Right kidney (tissue), 9 donors: ENCODE measurements at places on chromosomes 1 and 21.

GRCh38 chr1:46549697-46550681 is 1.5 kb downstream of the KNCN start:
- no peak for DNase-seq

- no peak for DNase-seq
Measured at GRCh38 chr1:115466433-115466832, 128.4 kb upstream of the NGF start.

DNA sequence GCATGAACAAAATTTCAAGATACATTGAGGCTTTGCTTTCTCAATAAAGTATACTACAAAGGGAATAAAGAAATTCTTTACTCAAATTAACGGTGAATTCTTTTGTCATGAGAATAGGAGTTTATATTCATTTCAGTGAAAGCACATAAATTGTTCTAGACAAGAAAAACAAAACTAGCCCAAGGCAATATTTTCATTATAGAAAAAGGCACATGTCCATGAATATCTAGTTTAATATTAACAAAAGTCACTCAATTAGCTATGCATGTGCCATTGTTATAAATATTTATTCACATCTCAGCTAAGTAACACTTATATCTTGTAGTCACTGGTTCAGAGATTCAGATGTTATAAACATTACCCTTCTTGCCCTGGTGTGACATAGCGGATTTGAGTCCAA is 369.3 kb downstream of the GPATCH2 start:
- no peak for DNase-seq

GRCh38 chr21:31078796-31079195 is 40.5 kb upstream of the KRTAP19-8 start:
- no peak for DNase-seq

DNA sequence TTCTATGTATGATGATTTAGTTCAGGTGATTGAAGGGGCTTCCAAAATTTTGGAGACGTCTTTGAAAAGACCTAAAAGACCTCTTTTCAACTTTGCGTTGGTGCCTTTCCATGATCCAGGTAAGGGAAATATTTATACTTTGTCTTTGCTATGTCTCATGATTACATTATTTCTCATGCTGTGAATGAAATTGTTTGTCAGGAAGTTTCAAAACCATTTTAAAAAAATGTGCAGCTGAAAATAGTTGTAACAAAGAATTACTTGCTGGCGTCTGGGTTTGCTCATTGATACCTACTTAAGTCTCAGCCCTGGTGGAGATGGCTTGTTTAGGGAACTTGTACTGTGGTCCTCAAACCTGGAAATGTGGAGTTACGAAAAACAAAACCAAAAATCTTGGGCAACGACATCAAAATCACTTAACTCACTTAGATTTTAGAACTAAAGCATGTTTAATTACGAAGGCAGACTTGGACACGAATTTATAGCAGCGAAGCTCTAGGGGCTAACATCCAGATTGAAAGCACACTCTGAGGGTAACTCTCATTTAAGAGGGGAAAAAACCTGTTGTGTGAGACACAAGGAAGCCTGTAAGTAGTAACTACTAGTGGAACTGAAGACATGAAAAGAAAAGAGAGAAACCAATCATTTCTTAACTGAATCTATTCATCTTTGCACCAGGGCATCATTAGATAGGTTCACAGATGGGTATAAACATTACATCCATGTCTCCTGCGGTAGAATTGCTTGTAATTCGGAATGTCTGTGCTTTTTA is 924 bp downstream of the HMCN1 start:
- DNase-seq: peak; percentile 36

- DNase-seq: no peak
Measured at GRCh38 chr1:207941665-207942064, 30.7 kb upstream of the CD34 start.

DNA sequence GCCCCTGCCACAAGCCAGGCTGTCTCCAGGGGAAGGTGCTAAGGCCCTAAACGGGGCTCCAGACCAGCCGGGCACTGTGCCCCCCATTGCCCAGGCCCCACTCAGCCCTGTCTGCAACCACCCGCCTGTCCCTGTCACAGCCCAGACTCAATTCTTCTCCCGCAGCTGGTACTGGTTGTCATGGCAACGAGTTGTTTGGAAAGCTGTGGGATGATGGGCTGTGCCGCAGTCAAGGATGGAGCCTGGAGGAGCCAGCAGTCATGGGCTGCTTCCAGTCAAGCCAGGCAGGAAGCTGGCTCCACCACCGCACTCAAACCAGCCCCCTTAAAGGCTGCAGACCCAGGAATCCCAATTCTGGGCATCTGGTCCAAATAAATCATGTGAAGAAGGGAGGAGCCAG is 4.2 kb downstream of the SPOCD1 start:
- no peak for DNase-seq

GRCh38 chr1:21322681-21323016 is 32.4 kb upstream of the ECE1 start:
- DNase-seq: no peak

- DNase-seq: no peak
Measured at GRCh38 chr1:182149411-182149965, 88.0 kb upstream of the ZNF648 start.

DNA sequence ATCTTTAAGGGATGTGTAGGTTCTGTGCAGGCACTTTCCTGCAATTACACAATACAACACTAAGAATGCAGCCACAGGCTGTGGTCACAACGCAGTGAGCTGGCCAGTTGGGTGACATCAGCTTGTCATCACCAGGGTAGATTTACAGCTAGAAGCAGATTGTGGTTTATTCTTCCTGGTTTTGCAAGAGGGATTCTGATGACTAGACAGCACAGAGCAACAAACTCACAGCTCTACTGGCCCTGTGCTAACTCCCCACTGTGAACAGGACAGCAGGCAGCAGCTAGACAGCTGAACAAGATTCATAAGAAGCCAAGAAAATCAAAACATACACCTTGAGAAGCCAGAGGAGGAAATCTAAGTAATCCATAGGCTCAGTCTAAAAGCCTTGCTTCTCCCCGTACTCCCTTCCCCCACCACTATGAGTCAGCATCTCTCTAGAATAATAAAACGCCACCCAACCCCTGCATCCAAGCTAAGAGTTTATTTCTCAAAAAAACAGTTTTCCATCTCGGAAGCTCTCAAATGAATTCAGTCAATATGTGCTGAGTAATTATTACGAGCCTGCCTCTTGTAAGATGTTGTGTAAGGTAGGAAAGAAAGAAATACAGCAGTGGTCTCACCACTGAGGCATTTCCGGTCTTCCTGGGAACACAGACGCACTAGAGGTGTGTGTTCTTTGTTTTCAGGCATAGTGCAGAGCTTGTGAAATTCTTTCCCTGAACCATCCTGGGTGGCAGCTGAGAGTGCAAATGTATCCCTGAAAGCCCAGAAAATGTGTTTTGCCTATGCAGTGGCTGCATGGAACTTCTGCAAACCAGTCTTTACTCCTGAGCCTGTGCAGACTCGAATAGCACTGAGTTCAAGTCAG is 162.8 kb downstream of the NTPCR start:
- DNase-seq: peak; percentile 64

- no peak for DNase-seq
Measured at GRCh38 chr1:234047123-234047522, 142.6 kb downstream of the SLC35F3 start.

DNA sequence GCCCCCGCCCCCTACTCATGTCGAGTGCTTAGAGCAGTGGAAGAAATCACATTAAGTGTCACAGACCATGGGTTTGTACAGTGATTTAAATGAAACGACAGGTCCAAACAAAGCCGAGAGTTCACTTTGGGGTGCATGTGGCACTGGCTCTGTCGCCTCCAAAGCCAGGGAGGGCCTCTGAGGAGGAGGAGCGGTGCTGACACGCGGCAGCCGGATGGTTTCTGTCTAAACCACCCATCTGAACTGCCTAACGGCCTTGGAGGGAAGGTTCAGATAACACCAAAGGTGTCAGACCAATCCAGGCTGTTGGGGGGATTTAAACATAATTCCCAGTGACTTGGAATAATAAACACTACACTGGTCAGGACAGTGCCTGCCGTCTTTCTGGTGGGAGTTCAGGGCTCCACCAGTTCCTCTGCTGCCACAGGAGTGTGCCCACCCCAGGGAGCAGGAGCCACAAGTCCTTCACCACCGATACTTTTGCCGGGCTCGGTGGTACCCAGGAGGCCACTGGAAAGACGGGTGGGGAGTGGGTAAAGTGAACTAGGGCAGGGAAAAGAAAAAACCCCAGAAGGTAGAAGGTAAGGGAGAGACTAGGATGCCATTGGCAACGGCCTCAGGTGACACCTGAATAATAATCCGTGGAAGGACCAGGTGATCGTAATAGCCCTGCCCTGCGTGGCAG is 78.2 kb downstream of the SLC66A1 start:
- peak; percentile 29 for DNase-seq

DNA sequence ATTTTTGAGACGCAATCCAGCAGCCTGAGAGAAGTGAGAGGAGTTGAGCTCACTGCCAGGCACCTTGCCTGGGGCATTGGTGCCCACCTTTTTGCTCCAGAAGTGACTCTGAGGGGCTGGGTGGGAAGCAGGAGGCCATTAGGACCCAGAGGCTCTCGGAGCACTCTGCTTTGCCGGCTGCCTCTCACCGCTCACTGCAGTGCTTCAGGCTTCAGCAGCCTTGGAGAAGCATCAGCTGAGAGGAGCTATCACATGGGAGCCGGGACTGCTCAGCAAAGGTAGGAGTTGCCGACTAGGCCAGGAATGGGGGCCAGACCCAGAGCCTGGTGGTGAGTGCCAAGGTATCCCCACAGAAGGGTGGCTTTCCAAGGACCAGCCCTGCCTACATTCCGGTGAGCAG is at the start of gene GPR61:
GPR61 (plus strand) TSS at position 197 of the 400 bp plus-strand sequence. CDS start 3,151 bp downstream, outside the sequence.
- no peak for DNase-seq

DNA sequence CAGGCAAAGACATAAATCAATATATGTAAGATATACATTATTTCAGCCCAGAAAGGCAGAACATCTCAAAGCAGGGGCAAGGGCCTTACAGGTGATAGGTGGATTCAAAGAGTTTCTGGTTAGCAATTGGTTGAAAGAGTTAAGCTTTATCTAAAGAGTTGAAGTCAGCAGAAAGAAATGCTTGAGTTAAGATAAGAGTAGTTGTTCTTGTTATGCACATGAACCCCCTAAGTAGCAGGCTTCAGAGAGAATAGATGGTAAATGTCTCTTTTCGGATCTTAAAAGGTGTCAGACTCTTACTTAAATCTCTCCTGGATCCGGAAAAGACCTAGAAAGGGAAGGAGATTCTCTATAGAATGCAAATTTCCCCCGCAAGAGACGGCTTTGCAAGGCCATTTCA is 8.3 kb upstream of the ZBTB40 start:
- no peak for DNase-seq

GRCh38 chr1:160189649-160190625 is at the start of gene CASQ1:
CASQ1 (plus strand) TSS chr1:160190575; CDS start chr1:160190752, 177 bp downstream.
- DNase-seq: no peak

DNA sequence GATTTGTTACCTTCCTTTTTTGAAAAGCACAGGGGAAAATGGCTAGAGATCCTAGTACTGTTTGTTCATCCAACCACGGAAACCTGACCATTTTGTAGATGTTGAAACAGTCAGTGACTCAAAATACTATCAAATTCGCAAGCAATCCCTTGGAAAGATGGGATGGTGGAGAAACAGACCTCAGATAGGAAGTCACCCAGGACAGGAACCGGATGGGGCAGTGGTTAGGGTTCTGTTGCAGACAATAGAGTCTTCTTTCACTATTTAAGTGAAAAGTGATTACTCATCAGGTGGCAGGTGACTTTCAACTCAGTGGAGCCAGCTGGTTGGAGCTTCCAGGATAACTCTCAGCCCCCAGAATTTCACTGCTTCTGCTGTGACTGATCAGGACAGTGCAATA is 17.0 kb downstream of the LHX4 start:
- no peak for DNase-seq

DNA sequence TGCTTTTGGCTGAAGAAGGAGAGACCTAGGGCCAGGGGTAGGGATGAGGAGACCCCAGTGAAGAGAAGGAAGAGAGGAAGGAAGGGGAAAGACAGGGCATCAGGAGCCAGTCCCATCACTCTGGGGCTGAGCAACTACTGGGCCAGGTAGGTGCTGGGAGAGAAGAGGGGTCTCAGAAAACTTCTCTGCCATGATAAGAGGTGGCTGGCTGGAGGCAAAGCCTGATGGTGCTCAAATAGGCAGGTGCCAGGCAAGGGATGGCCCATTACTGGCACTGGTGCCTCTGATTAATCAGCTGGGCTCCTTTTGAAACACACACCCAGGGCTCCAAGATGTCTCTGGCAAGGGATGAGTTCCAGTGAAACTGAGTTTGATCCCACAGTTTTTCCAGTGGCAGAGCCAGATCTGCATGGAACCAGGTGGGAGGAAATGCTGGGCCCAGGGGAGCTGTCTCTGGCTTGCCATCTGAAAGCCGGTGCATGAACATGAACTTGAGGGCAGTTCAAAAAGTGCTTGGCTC is 2.8 kb downstream of the CSF1 start:
- no peak for DNase-seq

DNA sequence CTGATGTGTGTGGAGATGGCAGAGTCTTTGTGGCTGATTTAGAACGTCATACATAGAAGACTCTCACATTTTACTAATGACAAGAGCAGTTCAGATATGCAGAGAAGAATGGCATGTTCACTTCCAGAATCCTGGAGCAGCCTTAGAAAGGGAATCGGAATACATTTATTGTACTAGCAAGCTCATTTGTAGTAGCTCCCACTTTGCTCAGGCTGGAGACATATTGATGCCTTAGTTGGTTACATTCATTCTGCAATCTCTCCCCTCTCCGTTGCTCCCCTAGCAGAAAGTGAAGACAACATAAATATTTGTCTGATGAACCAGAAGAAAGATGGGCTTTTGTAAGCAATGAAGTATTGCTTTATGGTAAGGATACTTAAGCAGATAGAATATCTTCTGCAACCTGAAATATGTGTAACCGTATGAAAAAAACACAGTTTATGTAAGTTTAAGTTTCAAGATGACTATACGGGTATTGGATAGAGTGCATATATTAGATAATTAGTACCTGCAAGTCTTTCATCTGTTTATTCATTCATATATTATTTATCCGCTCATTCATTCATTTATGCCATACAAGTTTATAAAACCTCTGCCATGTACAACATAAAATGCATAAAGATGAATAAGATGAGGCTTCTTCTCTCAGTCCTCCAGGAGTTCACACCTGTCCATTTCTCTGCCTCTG is 135.7 kb downstream of the CNIH3 start:
- DNase-seq: no peak

DNA sequence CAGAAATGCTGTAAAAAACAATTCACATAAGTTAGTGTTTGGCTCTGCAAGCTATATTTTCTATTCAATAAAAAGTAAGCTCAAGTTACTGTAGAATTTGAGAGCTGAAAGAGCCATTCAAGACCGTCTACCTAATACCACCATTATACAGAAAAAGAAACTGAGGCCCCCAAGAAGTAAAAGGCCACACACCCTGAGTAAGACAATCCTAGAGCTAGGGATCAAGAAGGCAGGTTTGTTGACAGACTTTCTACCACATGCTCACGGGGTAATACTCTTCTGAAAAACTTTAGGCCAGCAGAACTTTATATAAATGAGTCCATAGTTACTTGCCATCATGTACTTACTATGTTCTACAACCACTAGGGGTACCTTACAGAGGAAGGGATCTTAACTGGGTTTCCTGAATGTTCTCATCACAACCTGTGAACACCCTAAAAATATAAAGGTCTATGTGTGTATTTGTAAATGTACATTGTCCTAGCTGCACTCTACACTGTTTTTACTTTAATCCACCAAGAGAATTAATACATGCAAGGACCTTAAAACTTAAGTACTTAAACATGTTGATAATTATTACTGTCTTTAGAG is 2.7 kb downstream of the PSMG1 start:
- DNase-seq: no peak
